T-cell (primary cell): ENCODE measurements at places on chromosomes 1 and 21.

DNA sequence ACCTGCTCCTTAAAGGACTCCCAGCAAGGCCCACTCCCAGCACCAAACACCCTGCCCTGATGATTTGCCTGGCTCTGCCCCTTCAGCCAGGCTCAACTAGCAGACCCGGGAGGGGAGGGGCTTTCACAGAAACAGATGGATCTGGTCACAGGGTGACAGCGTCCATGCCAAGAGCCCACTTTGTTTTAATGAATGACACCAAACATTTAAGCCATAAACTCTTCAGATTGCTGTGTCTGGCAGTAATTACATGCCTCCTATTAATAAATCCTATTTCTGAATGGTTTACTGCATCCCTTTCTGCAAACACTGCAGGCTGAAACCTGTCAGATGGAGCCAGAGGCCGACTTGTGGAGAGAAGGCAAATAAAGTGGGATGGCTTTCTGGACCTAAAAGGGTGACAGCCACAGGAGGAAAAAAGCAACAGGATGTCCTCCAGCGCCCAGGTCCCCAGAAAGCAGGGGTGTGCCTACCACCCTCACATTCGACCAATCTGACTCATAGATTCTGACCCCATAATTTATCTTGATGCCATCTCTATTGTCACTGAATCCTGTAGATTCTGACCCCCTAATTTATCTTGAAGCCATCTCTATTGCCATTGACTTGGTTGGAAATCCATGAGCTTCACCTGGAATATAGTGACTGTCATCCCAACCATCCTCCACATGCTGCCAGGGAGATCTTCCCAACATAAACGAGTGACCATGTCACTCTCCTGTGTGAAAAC is 200.9 kb downstream of the PLPP3 start:
- DNase-seq, result no peak

GRCh38 chr1:45047032-45047431 is 35.0 kb downstream of the UROD start:
- DNase-seq, result no peak

GRCh38 chr1:44650159-44650831 is 24.0 kb downstream of the TMEM53 start:
- DNase-seq, result no peak

- no peak for DNase-seq
These were observed 5.5 kb downstream of the KLHL21 start for GRCh38 chr1:6596886-6597776.

DNA sequence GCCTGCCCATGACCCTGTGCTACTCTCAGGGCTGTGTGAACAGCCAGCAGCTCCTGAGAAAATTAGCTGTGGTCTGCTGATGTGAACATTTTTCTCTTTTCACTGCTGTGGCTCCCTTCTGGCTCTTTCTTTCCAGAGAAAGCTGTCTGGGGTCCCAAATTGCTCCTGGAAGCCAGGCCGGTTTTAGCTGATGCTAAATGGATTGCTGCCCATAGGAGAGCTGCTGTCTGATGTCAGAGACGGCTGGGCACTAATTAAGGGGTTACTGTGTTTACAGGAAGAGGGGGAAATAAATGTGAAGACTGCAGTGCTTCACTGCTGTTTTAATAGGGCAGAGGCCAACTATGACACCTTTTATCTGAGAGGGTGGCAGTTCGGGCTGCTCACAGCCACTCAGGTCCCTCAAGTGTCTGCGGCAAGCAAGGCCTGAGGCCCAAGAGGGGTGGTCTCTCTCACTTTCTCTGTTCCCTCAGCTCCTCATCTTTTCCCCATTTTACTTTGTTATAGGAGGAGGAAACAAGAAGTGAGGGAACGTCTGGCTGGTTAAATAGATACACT is 106.0 kb upstream of the GNG12 start:
- DNase-seq, result no peak

- DNase-seq, result no peak
These were observed 206.2 kb upstream of the KAZN start for GRCh38 chr1:14392161-14392858.
